Karpas-422 (cell line): ENCODE measurements at places on chromosomes 3 and 15.

- no peak for DNase-seq
- H3K27me3 ChIP-seq = no peaks in the 10 kb centered on the region
- H3K36me3 ChIP-seq = no peaks in the 10 kb centered on the region
- H3K4me3 ChIP-seq = no peak overlapping the region
- H3K4me1 ChIP-seq = peaks cover 47% of the 10 kb centered on the region
- H3K27ac ChIP-seq = no peak overlapping the region
Observed at GRCh38 chr15:73599934-73600333, 33.3 kb downstream of the NPTN start.

GRCh38 chr15:78461171-78461888 is 23.3 kb downstream of the IREB2 start:
- 0 out of 2 replicates have a peak overlapping the region, but pooled peaks have one; percentile 30 for H3K27ac ChIP-seq
- H3K4me1 ChIP-seq = peaks cover 32% of the 10 kb centered on the region
- H3K4me3 ChIP-seq = no peak overlapping the region
- H3K27me3 ChIP-seq = no peaks in the 10 kb centered on the region
- no peak for DNase-seq

- peaks cover 5% of the 10 kb centered on the region; the same call in 1 of the 2 replicates for H3K36me3 ChIP-seq
- peak; percentile 57 for DNase-seq
- no peak overlapping the region for H3K27ac ChIP-seq
- peaks cover 34% of the 10 kb centered on the region for H3K4me1 ChIP-seq
Observed at GRCh38 chr3:16520970-16521881, 7.7 kb upstream of the RFTN1 start.

GRCh38 chr15:91953432-91953831 is 99.9 kb downstream of the SLCO3A1 start:
- H3K4me1 ChIP-seq = peaks cover 52% of the 10 kb centered on the region
- no peaks in the 10 kb centered on the region for H3K36me3 ChIP-seq
- no peak overlapping the region for H3K4me3 ChIP-seq
